ENCODE measurements at places on chromosomes 5 and 9.

GRCh38 chr5:60698336-60698735 is 1.6 kb downstream of the DEPDC1B start:
- no peak for DNase-seq

GRCh38 chr5:9858043-9858442 is 227.9 kb upstream of the TAS2R1 start:
- no peak for DNase-seq

DNA sequence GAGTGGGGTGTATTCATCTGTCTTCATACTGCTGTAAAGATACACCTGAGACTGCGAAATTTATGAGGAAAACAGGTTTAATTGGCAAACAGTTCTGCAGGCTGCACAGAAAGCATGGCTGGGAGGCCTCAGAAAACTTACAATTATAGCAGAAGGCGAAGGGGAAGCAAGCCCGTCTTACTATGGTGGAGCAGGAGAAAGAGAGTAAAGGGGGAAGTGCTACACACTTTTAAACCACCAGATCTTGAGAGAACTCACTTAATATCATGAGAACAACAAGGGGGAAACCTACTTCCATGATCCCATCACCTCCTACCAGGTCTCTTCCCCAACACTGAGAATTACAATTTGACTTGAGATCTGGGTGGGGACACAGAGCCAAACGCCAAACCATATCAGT is 12.5 kb upstream of the NREP start:
- DNase-seq, result no peak

DNA sequence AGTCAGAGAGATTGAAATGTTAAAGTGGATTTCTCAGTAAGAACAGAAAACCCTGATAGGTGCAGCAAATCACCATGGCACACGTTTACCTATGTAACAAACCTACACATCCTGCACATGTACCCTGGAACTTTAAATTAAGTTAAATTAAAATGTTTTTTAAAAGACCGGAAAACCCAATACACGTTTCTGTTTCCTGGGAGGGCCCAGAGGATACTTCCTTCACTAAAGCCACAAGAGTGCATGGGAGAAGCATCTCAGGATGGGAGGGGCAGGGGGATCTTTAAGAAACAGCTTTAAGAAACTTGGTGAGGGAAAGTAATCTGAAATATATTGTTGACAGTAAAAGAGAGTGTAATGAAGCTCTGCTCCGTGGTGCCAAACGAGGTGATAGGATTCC is 164.7 kb upstream of the PTGER4 start:
- DNase-seq, result no peak

- DNase-seq, result no peak
Measured at GRCh38 chr9:121252104-121252851, 15.7 kb upstream of the GSN start.

GRCh38 chr5:68459093-68459809 is 243.7 kb downstream of the PIK3R1 start:
- DNase-seq, result no peak

DNA sequence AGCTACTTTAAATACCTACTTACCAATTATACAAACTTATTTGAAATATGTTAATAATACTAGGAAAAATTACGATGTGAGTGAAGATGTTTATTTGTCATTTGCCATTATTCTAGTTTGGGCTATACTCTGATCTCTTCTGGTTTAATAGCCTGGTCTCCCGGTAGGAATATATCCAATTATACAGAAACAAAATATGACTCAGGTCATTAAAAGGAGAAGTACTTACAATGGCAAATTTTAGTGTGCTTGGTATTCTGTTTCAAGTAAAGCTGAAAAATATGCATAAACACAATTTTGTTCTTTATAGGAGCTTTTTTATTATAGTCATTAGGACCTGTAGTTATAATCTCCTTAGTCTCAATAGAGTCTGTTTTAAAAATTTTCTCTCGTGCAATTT is 176.8 kb downstream of the SLCO4C1 start:
- no peak for DNase-seq

DNA sequence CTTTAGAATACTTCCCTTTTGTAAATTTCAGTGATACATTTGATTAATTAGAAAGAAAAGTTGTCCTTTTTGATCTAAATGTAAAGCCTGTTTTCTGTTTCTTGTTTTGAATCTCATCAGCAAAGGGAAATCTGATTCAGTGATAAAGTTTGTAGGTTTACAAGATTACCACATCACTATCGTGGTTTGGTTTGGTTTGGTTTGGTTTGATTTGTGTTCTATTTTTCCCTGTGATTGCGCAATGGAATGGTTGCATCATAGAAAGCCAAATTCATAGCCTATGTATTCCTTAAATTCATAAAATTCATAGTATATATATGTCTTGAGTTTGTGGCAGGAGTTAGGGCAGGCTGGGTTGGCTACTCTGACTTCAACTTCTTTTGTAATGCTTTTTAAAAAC is 15.2 kb downstream of the SRFBP1 start:
- DNase-seq, result no peak

DNA sequence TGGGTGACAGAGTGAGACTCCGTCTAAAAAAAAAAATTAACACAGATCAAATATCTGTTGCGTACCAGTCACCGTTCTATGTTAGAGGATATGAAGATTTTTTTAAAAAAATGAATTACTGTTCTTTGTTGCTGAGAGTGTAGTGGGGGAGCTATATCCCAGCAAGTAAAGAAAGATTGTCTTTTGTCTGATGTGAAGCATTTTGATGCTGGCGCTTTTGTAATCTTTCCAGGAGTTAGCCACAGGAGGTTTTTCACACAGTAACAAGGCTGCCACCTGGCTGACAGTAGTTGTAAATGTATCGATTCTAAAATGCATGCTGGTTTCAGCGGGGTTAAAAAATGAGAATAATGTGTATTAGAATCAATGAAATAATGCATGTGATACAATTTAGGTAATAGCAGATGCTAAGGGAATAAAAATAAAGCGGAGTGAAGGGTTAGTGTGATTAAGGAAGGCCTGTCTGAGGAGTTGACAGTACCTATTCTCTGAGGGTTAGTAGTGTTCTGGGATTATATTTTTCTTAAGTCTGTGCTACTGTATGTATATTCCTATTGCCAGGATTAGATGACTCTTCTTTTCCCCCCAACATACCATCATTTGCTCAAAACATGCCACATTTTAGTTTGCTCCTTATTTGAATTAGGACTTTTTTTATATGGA is 3.4 kb downstream of the LMNB1 start:
- peak; percentile 47 for DNase-seq

- no peak for DNase-seq
Measured at GRCh38 chr9:87516926-87517290, 19.2 kb downstream of the DAPK1 start.

- DNase-seq, result no peak
Measured at GRCh38 chr5:180068519-180069090, 3.0 kb downstream of the RNF130 start.

DNA sequence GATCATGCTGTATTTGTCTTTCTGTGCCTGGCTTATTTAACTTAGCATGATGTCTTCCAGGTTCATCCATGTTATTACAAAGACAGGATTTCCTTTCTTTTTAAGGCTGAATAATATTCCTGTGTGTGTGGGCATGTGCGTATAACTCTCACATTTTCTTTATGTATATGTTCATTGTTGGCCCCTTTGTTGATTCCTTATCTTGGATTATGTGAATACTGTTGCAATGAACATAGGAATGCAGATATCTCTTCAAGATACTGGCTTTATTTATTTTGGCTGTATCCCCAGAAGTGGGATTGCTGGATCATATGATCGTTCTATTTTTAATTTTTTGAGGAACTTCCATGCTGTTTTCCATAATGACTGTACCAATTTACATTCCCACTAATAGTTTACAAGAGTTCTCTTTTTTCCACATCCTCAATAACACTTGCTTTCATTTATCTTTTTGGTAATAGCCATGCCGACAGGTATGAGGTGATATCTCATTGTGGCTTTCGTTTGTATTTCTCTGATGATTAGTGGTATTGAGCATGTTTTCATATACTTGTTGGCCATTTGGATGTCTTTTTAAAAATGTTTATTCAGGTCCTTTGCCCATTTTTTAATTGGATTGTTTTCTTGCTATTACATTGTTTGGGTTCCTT is 38.0 kb downstream of the CREBRF start:
- DNase-seq, result no peak

DNA sequence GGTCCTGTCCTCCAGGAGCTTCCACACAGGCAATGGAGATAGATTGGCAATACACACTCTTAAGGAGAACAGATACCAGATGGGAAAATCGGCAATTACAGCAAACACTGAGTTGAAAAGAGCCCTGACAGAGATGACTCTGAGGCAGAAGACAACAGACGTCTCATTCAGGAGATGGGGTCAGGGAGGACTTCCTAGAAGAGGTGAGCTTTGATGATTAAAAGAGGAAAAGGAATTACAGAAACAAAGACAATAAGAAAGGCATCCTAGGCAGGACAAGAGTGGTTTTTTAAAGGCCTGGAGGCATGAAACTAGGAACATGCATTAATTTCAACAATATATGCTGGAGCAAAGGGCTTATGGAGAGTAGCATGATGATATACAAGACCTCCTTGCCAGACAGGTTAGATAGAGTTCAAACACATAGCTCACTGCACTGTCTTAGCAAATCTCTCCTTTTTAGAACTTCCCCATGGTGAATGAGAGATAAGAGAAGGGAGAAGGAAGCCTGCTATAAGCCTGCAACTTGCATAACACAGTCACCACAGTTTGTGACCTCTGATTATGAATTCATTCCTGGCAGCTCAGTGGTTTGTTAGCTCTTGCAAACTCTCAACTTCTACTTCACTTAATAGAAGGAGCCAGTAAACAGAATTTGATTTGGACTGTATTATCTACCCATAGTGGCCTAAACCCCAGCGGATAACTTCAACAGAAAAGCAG is 48.5 kb downstream of the SIL1 start:
- no peak for DNase-seq

GRCh38 chr5:15650266-15650665 is 150.3 kb downstream of the FBXL7 start:
- no peak for DNase-seq

- no peak for DNase-seq
Measured at GRCh38 chr9:79685577-79685976, 113.8 kb downstream of the TLE4 start.

- no peak for DNase-seq
Measured at GRCh38 chr9:117487555-117488175, 72.8 kb upstream of the ASTN2 start.

DNA sequence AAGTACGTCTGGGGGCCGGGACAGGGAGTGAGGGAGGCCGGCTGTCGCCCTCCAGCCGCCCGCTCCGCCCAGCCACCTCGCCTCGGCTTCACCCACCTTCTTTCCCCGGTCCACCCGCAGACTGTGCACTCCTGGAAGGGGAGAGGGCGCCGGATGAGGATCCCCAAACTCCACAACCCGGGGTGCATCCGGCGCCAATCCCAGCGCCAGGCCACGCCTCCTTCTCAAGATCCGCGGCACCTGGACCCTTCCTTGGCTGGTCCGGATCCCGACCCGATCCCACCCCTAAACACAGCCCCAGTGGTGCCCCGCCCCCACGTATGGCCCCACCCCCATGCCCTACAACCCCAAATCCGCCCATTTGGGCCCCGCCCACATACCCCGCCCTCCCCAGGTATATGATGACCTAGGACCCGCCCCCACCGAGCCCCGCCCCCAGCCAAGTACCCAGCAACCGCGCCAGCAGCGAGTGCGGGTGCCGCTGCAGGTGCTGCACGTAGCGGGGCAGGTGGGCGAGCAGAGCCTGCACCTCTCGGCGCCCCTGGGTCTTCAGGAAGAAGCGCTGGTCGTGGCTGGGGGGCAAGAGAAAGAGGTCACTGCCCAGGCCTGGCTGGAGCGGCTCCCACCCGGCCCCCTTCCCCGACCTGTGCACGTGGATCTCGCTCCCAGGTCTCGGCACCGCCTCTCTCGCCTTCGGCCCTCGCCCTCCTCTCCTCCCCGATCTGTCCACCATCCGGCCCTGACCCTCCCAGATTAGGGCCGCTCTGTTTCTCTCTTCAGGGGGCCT is 3.2 kb downstream of the PIP5KL1 start:
- DNase-seq, result no peak

GRCh38 chr5:149730620-149731331 is 666 bp downstream of the PPARGC1B start:
- DNase-seq, result peak; percentile 25

DNA sequence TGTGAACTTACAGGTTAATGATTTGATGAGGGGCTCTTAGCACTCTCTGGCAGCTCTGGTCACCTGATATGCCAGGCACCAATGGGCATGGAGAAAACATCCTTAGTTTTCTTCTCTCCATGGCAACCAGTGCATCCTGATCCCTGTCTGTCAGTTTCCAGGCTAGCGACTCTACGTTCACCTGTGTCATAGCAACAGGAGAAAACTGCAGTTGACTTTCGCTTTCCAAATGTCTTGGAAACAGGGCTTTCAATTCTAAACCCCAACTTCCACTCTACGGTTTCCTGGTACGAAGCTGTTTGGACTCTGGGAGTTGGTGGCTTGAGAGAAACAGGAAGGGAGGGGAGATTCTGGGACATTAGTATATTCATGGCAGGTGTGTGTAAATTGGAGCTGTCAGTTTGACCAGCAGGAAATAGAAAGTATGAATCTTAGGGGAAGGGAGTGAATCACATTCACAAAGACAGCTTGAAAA is 74.4 kb downstream of the SLC28A3 start:
- no peak for DNase-seq

DNA sequence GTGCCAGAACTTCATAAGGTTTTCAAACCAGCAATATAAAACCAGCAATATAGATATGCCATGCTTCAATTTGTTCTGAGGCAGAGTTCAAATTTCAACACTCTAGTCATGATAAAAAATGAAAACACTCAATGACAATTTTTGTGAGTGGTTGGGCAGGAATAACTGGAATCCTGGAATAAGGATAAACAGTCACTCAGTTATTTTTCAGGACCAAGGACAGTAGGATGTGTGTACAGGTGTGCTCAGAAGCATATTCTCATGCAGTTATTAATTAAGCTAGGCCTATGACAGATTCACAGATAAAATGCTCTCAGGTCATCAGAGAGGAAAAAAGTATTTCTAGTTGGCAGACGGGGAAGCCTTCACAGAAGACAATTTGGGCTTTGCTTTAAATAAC is 117.3 kb upstream of the PPP2R2B start:
- no peak for DNase-seq

- DNase-seq, result no peak
Measured at GRCh38 chr5:125408448-125409233, 662.2 kb upstream of the ZNF608 start.

DNA sequence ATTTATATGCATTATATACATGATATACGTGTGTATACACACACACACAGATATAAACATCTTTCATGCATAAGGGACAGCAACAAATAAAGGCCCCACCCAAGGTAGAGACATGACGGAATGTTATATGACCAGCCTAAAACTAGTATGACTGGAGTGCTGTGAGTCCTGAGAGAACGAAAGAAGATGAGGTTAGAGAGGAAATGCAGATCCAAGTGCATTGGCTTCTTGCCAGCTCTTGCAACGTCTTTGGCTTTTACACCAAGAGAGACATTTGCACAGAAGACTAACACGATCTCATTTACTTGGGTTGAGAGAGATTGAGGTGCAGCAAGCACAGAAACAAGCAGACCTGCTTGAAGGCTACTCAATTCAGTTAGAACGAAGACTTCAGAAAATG is 23.0 kb downstream of the CDH10 start:
- DNase-seq, result no peak

DNA sequence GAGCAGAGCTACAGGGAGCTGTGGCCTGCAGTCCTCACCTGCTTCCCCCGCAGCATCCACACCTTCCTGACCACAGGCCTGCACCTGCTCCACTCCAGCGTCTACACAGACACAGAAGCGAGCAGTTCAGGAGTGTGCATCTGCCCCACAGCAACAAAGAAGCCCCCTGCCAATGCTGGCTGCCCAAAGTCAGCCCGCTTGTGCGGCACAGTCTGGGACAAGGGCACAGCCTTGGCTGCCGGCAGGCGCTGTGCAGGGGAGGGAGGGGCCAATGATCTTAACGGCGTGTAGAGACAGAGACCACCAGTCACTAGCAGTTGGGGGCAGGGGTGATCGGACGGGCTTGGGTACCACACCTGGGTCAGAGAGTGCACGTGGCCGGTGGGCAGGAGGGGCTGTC is 6.6 kb downstream of the BRD9 start:
- DNase-seq, result no peak

Data from thymus (tissue), 14 donors.